ENCODE measurements at places on chromosomes 3 and 15.

- no peaks in the 10 kb centered on the region for H3K27me3 ChIP-seq
- H3K4me1 ChIP-seq: peaks cover 63% of the 10 kb centered on the region
- no peak overlapping the region for H3K27ac ChIP-seq
- H3K4me3 ChIP-seq: no peak overlapping the region
- DNase-seq: no peak
- H3K36me3 ChIP-seq: peaks cover 35% of the 10 kb centered on the region
These were observed 45.7 kb downstream of the ZFAND6 start for GRCh38 chr15:80105193-80105592.

GRCh38 chr3:26687466-26687865, 64.9 kb downstream of the LRRC3B start:
- no peak overlapping the region for H3K4me3 ChIP-seq
- DNase-seq: no peak
- no peaks in the 10 kb centered on the region for H3K36me3 ChIP-seq

GRCh38 chr3:145089337-145089736, 1071.6 kb downstream of the PLOD2 start:
- no peaks in the 10 kb centered on the region for H3K27me3 ChIP-seq
- no peak for DNase-seq
- H3K4me3 ChIP-seq: no peak overlapping the region
- H3K27ac ChIP-seq: no peak overlapping the region

GRCh38 chr3:10194328-10195071, 29.8 kb downstream of the IRAK2 start:
- peak; percentile 31 for DNase-seq
- peak overlapping the region; percentile 99 for H3K27ac ChIP-seq
- H3K36me3 ChIP-seq: peaks cover 2% of the 10 kb centered on the region
- H3K4me3 ChIP-seq: peak overlapping the region; percentile 75
- H3K27me3 ChIP-seq: no peaks in the 10 kb centered on the region

DNA sequence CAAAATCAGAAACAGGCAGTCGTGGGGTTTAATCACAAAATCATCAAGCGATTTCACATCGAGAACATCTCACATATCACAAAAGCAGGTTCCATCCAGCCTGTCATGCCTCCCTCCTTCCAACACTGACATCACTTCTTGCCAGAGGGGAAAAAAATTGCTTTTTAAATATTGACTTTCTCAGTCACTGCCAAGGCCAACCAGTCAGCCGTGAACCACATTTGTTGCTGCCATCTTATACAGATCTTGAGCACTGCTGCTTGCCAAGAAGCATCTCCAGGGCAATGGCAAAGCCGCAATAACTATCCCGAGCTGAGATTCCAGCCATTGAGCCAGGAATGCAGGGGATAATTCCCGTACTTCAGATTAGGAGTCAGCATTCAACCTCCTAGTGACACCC, 174.6 kb downstream of the ANXA2 start:
- no peak overlapping the region for H3K4me3 ChIP-seq
- H3K4me1 ChIP-seq: no peaks in the 10 kb centered on the region
- H3K27ac ChIP-seq: no peak overlapping the region
- H3K27me3 ChIP-seq: peaks cover 9% of the 10 kb centered on the region

DNA sequence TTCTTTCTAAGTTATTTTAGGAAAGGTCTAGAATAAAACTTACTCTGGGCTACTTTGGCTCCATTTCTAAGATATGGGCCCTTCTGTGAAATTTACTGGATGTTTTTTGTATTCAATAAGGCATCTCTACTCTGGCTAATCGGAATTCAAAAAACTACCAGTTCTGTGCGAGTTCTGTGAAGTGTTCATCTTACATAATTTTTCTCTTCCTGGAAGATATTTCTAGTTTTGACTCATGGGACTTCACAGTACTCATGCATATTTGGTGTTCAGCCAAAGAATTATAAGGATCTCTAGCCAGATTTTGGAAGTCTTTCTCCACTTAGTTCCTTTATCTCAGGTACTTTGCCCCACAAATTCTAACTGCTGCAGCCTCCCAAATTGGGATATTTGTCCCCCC, 46.4 kb upstream of the MBNL1 start:
- H3K27ac ChIP-seq: peak overlapping the region; percentile 82
- peak overlapping the region; percentile 60 for H3K4me3 ChIP-seq
- H3K27me3 ChIP-seq: no peaks in the 10 kb centered on the region
- H3K4me1 ChIP-seq: peaks cover 66% of the 10 kb centered on the region
- H3K36me3 ChIP-seq: no peaks in the 10 kb centered on the region
- no peak for DNase-seq

DNA sequence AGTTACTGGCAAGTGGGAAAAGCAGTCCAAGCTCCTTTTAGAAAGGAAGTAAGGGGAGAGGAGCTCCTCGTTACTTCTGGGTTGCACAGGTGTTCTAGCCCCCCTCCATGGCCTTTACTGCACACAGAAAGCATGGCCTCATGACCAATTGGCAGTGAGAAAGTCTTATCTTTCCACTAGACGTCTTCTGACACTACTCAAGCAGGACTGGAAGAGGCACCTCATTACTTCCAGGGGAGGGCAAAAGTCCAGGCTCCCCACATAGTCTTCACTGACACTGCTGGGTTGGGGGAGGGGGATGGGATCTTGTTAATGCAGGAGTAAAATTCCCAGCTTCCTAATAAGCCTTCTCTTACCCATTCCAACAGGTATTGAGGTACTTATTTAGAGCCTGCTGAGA, 27.6 kb upstream of the TM2D3 start:
- no peak overlapping the region for H3K27ac ChIP-seq
- DNase-seq: no peak
- H3K4me3 ChIP-seq: no peak overlapping the region
- H3K27me3 ChIP-seq: no peaks in the 10 kb centered on the region

GRCh38 chr15:57873564-57874209, 167.2 kb downstream of the POLR2M start:
- no peak for DNase-seq
- no peaks in the 10 kb centered on the region for H3K4me1 ChIP-seq
- no peaks in the 10 kb centered on the region for H3K36me3 ChIP-seq
- H3K4me3 ChIP-seq: no peak overlapping the region

GRCh38 chr3:173912126-173912525, 514.6 kb downstream of the NLGN1 start:
- H3K36me3 ChIP-seq: no peaks in the 10 kb centered on the region
- DNase-seq: no peak
- no peaks in the 10 kb centered on the region for H3K4me1 ChIP-seq
- no peaks in the 10 kb centered on the region for H3K27me3 ChIP-seq
- H3K27ac ChIP-seq: no peak overlapping the region
- no peak overlapping the region for H3K4me3 ChIP-seq

DNA sequence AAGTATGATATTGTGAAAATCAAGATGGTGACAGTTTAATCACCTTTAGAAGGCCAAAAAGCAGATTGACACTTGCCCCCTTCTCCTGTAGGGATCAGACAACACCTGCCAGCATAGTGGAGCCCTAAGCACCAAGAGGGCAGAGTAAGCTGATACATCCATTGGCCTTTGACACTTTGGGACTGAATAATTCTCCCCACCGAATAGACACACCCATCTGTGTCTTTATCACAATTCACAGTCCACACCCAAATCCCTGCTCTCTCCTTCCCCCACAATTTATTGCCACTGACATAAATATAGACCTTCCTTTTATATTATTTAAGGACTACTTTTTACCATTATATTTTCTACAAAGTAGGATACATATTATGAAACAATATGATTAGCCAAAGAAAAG, 3.1 kb upstream of the WDR49 start:
- DNase-seq: no peak
- H3K27ac ChIP-seq: no peak overlapping the region
- H3K36me3 ChIP-seq: no peaks in the 10 kb centered on the region

GRCh38 chr15:51332206-51333147, 5.9 kb downstream of the CYP19A1 start:
- H3K36me3 ChIP-seq: no peaks in the 10 kb centered on the region
- H3K4me1 ChIP-seq: peaks cover 24% of the 10 kb centered on the region
- no peak overlapping the region for H3K27ac ChIP-seq
- DNase-seq: no peak

DNA sequence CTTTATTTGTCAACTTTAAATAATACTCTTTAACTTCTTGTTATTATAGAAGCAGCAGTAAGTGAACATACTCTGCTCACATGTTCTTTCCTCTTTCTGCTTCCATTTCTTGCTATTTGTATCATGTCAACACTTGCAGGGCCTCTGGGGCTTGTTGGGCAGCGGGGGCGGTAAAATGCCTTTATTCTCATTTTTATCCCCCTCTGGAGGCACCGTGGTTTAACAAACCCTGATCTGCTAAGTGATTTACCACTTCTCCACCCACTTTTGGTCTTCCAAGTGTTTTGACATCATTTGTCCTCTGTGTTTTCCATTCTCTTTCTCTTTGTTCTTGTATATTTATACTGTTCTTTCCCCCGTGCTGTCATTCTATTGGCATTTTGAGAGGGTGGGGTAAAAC, 33.9 kb downstream of the SCN10A start:
- no peak overlapping the region for H3K27ac ChIP-seq
- no peaks in the 10 kb centered on the region for H3K36me3 ChIP-seq
- no peaks in the 10 kb centered on the region for H3K4me1 ChIP-seq
- H3K27me3 ChIP-seq: peaks cover 9% of the 10 kb centered on the region
- no peak for DNase-seq

DNA sequence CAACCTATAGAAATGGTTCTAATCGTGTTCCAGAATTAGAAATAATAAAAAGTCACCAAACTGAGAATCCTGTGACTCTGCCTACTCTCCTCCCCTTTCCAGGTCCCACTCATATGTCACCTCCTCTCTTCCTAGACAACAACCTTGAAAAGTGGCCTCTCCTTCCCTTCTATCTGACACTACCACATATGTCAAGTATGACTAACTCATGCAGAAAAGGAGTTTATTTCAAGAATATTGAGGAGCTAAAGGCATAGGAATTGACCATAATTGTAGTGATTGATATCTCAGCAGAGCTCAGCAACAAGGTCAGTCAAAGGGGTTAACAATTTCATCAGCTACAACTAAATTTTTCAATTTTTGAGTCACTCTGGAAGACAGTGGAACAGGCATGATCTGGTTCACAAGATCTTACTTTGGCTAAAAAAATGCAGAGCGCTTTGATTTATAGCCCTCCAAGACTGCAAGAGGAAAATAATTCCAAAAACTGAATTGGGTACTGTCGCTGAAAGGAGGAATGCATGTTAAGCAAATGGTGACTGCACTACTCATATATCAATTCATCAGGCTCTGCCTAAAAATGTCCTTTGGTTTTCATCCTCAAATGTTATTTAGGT, 160.6 kb upstream of the ARHGEF26 start:
- no peak for DNase-seq
- H3K27ac ChIP-seq: no peak overlapping the region
- no peaks in the 10 kb centered on the region for H3K27me3 ChIP-seq
- no peak overlapping the region for H3K4me3 ChIP-seq
- H3K4me1 ChIP-seq: no peaks in the 10 kb centered on the region

DNA sequence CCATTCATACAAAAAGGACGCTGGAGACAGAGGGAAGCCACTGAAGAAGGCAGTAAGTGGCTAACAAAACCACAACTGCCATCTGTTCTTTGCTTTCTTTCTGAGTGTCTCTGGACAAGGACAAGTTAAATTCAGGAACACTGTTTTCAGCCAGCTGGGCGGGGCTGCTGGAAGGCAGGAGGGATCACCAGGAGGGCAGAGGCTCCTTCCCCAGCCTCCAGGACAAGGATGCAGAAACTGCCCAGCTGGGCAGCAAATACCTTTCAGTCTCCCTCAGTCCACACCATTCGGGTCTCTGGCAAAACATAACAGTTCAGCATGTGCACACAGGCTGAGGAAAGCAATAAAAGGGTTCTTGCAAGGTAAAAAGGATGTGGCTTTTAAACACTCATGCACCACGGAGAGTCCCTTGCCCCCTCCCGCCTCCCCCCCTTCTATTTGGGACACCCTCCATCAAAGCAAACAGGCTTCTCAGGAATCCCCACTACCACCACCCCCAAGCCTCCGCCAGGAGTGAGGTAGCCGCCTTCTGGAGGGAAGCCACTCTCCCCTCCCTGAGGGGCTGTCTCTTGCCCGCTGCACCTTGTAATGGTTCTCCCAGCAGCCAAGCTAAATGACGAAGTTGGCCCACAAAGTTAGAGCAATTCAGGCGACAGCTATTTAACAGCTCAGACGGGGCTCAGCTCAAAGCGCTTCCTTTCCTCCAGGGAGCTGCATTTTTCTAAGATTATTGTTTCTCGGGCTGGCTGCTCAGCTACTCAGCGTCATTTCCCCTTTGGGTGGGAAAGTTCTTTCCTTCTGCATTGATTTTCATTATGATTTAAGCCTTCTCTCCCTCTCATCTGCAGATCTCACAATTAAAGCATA, 3.8 kb downstream of the HEG1 start:
- DNase-seq: peak; percentile 28
- H3K4me3 ChIP-seq: peak overlapping the region; percentile 50
- H3K36me3 ChIP-seq: peaks cover 4% of the 10 kb centered on the region
- H3K27me3 ChIP-seq: no peaks in the 10 kb centered on the region
- peaks cover 39% of the 10 kb centered on the region for H3K4me1 ChIP-seq

Data from activated B cell treated with CpG ODN at 0.5 μM for 24 hours (primary cell).